Activated CD8-positive, alpha-beta T cell treated with anti-CD3 and anti-CD28 coated beads, Interleukin-2, amount 10 ng/mL, durations not matched to agents 7 days and 5 days (primary cell): ENCODE measurements at places on chromosomes 1 and 21. TPM values are rescaled to one million over a fixed set of nuclear protein-coding genes. Genes with fewer than 3 reads are reported as not detected.

GRIK3 gene
- not detected for total RNA-seq

DNA sequence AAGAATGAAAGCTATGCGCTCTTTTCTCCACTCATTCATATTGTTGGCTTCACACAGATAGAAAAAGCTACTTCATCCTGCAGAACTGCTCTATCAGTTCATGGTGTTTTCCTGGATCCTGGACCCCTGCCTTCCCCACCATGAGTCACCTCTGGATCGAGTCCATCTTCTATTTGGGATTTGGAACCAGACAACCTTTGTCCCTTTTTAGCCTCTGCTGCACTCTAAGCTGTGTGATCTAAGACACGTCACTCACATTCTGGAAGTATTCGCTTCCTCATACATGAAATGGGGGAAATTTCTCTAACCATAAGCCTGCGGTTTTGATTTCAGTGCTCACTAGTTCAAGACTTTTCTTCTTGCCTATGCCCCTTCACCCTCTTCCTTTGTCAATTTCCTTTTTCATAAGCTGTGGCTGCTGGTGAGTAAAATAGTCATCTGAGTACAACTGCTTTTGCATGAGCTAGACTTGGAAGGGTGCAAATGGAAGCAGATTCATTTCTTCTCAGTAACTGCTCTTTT, 14.1 kb upstream of the DEGS1 start:
- H3K36me3 ChIP-seq = peaks cover 11% of the 10 kb centered on the region
- peak; percentile 53 for DNase-seq
- peaks cover 5% of the 10 kb centered on the region for H3K27me3 ChIP-seq

S100A2 gene
- not detected for total RNA-seq

DNA sequence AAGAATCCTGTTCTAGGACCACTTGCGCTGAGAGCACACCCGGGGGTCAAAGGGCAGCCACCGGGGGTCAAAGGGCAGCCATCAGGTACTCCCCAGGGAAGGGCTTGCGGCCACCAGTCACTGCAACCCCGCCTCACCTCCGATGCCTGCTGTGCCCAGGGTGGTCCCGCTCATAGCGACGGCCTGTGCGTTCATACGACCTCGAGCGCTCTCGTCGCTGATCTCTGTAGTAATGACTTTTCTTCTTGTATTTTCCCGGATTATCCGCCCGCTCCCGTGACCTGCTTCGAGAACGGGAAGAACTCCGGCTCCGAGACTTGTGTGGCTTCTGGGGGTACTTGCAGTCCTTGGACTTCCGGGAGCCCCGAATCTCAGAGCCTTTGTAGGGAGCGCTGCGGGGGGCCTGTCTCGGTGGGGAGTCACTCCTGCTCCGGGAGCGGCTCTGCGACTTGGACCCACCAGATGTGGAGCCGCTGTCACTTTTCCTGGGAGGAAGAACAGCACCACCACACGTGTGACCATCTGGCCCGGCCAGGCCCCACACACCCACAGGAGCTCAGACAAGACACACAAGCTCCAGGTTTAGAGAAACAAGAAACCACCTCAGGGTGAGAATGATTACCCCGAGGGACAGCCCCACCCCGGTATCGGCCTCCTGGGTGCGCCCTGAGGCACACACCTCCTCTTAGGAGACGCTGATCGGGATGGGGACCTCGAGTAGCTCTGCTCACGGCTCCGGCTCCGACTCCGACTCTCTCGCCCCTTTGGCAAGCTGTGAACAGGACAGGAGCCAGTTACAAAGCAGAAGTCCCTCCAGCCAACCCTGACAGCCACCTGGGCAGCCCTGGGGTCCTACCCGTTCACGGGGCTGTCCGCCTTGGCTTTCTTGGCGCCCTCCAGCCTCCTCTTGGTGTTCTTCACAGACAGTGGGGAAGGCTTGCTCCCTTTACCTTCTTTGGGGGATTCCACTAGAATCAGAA, 11.7 kb downstream of the CCNL2 start:
- no peak overlapping the region for H3K4me3 ChIP-seq
- no peak overlapping the region for H3K27ac ChIP-seq
- no peaks in the 10 kb centered on the region for H3K27me3 ChIP-seq
- peaks cover 3% of the 10 kb centered on the region for H3K4me1 ChIP-seq
- H3K36me3 ChIP-seq = peaks cover 60% of the 10 kb centered on the region

DNA sequence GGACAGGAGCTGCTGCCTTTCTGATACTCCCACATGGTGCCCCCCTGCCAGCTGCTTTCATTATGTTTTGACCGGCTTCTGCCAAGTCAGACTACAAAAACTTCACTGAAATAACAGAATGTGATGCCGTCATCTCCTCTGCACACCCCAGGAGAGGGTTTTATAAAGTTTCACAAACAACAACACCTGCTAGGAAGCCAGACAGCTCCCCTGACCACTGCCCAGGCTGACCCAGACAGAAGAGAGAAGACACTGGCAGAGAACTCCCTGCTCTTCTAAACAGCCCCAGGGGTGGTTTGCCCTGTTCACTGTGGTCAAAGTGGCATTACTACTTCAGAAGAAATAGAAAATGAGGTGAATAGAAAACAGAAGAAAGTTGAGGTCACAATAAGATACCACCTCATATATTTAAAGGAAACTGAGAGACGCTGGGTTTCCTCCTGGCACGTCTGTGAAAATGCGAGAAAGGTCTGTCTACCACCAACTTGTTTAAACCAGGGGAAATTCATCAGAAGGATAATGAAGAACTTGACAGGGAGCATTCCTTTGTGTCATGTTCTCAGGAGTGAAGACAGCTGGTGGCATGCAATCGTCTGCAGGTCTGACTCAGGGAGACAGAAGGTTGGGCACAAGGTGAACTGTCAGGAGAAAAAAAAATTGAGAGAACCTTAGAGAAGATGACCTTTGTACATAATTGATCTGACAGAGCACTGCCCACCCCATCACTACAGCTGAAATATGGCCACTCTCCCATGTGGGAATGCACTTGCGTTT, 119.0 kb upstream of the NFIA start:
- H3K36me3 ChIP-seq = no peaks in the 10 kb centered on the region
- DNase-seq = no peak
- H3K4me3 ChIP-seq = no peak overlapping the region
- H3K4me1 ChIP-seq = peaks cover 4% of the 10 kb centered on the region
- peaks cover 2% of the 10 kb centered on the region for H3K27me3 ChIP-seq

KLHDC7A gene
- not detected for total RNA-seq

GRCh38 chr1:193058529-193059281, 455 bp downstream of the UCHL5 start:
- peak; percentile 70 for DNase-seq
- H3K36me3 ChIP-seq = peaks cover 26% of the 10 kb centered on the region
- peaks cover 51% of the 10 kb centered on the region for H3K4me1 ChIP-seq
- H3K27me3 ChIP-seq = no peaks in the 10 kb centered on the region
- peak overlapping the region; percentile 98 for H3K27ac ChIP-seq
- peak overlapping the region; percentile 97 for H3K4me3 ChIP-seq

- H3K36me3 ChIP-seq = no peaks in the 10 kb centered on the region
- DNase-seq = no peak
- no peak overlapping the region for H3K27ac ChIP-seq
Observed at GRCh38 chr1:14254251-14254650, 344.2 kb upstream of the KAZN start.

GRCh38 chr1:183244466-183244865, 58.4 kb downstream of the LAMC2 start:
- H3K4me3 ChIP-seq = no peak overlapping the region
- H3K4me1 ChIP-seq = no peaks in the 10 kb centered on the region
- peaks cover 9% of the 10 kb centered on the region for H3K27me3 ChIP-seq
- H3K27ac ChIP-seq = no peak overlapping the region
- DNase-seq = no peak

ZNF124 gene
- total RNA-seq = 29.1 TPM

DNA sequence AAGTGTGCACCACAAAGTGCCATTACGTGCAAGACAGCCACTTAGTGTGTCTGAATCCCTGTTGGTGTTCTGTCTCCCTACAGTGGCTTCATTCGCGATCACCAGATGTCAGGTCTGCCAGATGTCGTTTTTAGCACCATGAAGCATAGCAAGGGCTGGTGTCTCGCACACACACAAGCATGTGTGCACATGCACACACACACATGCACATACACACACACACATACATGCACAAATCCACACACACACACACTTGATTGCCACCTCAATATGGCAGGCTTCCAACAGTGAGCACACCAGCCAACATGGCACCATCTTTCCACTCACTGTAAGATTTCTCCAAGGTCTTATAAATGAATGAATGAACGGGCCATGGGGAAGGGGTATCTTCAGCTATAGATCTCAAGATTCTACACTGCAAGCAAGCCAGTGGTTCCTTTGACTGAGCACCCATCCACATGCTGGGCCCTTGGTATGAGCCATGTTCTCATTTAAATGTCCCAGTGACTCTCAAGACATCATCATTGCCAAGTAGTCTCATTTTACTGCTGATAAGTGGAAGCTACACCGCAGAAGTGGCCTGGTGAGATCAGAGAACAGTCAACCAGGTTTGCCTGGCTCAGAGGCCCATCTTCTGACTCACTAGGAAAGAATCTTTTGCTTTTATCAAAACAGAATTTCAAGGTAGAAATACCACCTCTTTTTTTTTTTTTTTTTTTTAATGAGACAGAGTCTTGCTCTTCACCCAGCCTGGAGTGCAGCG, 84.9 kb downstream of the SIM2 start:
- H3K27ac ChIP-seq = no peak overlapping the region
- H3K4me3 ChIP-seq = no peak overlapping the region
- H3K27me3 ChIP-seq = no peaks in the 10 kb centered on the region

GRCh38 chr1:156804572-156805243, 11.9 kb downstream of the SH2D2A start:
- peaks cover 57% of the 10 kb centered on the region for H3K36me3 ChIP-seq
- peak overlapping the region; percentile 73 for H3K27ac ChIP-seq
- no peak overlapping the region for H3K4me3 ChIP-seq
- DNase-seq = no peak
- H3K27me3 ChIP-seq = no peaks in the 10 kb centered on the region

GRCh38 chr1:227891223-227891954, 56.3 kb downstream of the WNT9A start:
- no peaks in the 10 kb centered on the region for H3K36me3 ChIP-seq
- peak; percentile 14 for DNase-seq
- H3K27me3 ChIP-seq = no peaks in the 10 kb centered on the region
- no peak overlapping the region for H3K4me3 ChIP-seq

DNA sequence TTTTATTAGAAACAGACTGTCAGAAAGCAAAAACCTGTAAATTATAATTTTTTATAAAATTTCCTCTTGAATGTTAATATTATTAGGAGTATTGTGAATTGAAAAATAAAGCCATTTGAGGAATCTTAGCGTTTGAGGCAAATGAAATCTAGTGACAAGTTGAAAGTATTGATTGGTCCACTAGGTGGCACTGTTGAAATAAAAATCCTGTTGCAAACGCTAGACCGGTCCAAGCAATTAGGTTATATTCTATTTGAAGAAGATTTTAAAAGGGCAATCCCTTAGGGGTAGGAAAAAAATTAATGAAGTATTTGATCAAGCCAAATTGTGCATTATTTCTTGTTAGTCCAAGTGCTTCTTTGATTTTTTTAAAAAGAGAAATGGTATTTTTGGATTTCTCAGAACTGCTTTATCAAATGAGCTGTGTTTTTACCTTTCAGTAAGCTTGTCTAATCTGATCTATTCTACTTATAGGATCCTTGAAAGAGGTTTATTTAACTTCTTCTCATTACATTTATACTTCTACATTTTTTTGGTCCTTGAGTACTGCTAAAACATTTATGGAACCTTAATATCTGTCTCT, 57.7 kb downstream of the ATG4C start:
- no peaks in the 10 kb centered on the region for H3K27me3 ChIP-seq
- DNase-seq = peak; percentile 44
- no peaks in the 10 kb centered on the region for H3K36me3 ChIP-seq
- H3K27ac ChIP-seq = no peak overlapping the region

DNA sequence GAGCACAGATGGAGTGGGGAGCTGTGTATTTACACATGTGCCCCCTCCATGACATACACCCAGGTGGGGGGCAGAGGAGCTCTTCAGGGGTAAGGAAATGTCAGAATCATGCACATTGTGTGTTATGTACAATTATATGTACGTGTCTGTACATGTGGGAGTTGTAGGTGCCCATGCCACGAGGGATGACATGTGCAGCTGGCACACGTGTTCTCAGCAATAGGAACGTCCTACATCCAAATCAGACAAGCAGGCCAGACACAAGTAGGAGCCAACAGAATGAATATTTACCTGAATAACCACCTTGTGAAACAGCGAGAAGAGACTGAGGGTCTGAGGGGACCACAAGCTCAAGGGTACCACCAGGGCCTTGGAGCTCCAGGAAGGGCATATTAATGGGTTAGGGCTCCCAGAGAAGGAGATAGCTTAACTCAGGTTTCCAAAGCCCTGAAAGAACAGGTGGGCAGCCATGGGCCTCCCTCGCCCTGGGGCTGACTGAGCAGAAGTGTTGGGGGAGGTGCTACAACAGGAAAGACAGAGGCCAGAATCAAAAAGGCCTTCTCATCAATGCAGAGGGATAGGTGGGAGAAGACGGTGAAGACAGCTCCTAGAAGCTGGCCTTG, 3.2 kb downstream of the COL16A1 start:
- H3K4me3 ChIP-seq = no peak overlapping the region
- H3K27me3 ChIP-seq = peaks cover 34% of the 10 kb centered on the region
- H3K36me3 ChIP-seq = no peaks in the 10 kb centered on the region
- no peak for DNase-seq
- H3K27ac ChIP-seq = no peak overlapping the region

PRR9 gene
- not detected for total RNA-seq

- peaks cover 12% of the 10 kb centered on the region for H3K4me1 ChIP-seq
- H3K27ac ChIP-seq = no peak overlapping the region
- no peaks in the 10 kb centered on the region for H3K36me3 ChIP-seq
Observed at GRCh38 chr1:16957731-16958130, 22.7 kb downstream of the MFAP2 start.

HSF2BP gene
- 0.24 TPM for total RNA-seq

DNA sequence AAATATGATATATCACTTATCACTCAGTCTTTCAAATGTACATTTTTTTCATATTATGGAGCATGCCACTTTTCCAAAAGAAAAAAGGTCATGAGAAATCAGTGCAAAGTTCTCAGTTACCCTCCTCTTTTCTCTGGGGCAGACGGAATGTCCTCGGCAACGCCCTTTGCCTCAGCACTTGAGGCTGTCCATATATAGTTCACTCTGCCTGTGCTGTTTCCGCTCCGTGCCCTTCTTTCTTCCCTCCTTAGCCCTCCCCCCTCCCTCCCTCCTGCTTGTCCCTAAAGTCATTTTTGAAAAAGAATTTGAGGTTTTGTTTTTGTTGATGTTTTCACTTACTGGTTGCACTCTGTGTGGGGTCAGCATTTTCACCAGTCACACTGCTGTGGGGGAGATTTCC, 5.4 kb downstream of the BARHL2 start:
- H3K27ac ChIP-seq = no peak overlapping the region
- peaks cover 5% of the 10 kb centered on the region for H3K36me3 ChIP-seq
- H3K4me1 ChIP-seq = peaks cover 5% of the 10 kb centered on the region
- H3K4me3 ChIP-seq = no peak overlapping the region

- no peak overlapping the region for H3K27ac ChIP-seq
- no peak overlapping the region for H3K4me3 ChIP-seq
- H3K36me3 ChIP-seq = no peaks in the 10 kb centered on the region
- H3K4me1 ChIP-seq = no peaks in the 10 kb centered on the region
- DNase-seq = no peak
- no peaks in the 10 kb centered on the region for H3K27me3 ChIP-seq
Observed at GRCh38 chr1:187763976-187764375, 935.2 kb downstream of the PLA2G4A start.

TSTD1 gene
- 63.2 TPM for total RNA-seq
